ENCODE measurements at places on chromosomes 2 and 18. TPM values are rescaled to one million over a fixed set of nuclear protein-coding genes. Genes with fewer than 3 reads are reported as not detected.
A peak's percentile ranks its signal among the peaks of the same experiment; 100 is the strongest.

DNA sequence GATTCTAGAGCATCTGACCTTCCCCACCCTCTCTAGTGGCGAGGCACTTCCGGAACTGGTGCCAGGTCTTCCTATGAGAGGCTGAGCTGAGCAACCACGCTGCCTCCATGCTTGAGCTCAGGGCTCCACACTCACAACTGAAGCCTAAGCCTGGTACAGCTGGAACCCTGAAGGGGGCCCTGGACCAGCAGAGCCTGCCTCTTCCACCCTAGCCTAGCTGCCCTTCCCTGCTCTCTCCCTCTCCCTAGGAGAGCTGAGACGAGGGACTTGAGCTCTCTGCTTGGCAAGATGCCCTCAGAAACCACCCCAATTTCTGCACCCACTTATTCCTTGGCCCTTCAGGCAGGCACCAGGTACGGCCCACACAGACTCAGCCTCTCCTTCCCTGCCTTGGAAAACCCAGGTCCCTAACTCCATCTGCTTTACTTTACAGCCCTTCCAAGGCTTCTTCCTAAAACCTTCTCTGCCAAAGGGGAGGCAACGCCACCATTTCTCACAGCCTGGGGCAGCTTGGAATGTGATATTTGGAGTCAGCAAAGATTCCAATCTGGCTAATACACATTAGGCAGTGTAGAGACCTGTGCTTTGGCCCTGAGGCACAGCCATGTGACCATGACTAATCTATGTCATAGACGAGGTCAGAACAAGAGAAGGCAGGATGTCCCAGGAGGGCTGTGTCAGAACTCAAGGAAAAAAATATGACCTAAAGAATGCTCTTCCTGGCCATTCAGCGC is 18.8 kb downstream of the COX7A2L start:
- H3K27me3 ChIP-seq: no peaks in the 10 kb centered on the region
- H3K27ac ChIP-seq: no peak overlapping the region
- H3K4me3 ChIP-seq: no peak overlapping the region
- no peaks in the 10 kb centered on the region for H3K4me1 ChIP-seq
- DNase-seq: no peak

GRCh38 chr18:24762511-24762910 is 302.1 kb downstream of the HRH4 start:
- no peak for DNase-seq
- no peaks in the 10 kb centered on the region for H3K4me1 ChIP-seq
- no peaks in the 10 kb centered on the region for H3K36me3 ChIP-seq
- H3K27me3 ChIP-seq: no peaks in the 10 kb centered on the region

SLC5A7 gene
- not detected for total RNA-seq

DNA sequence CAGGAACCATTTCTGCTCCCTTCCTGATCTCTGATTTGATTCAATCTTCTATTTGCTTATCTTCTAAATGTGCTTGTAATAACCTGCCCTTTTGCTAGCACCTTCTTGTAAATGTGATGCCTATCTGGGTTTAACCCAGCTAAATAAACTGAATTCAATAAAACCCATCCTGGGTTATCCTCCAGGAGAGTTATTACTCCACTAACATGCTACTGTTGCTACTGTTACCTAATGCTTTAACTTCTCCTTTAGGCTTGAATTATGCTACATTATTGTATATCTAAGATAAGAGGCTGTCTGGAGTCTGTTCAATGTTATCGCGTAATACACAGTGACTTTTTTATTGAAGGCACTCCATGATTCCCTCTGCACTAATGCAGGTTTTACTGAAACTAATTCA is 206.5 kb upstream of the CTAGE1 start:
- DNase-seq: no peak
- no peaks in the 10 kb centered on the region for H3K4me1 ChIP-seq
- no peaks in the 10 kb centered on the region for H3K27me3 ChIP-seq
- no peak overlapping the region for H3K27ac ChIP-seq

DNA sequence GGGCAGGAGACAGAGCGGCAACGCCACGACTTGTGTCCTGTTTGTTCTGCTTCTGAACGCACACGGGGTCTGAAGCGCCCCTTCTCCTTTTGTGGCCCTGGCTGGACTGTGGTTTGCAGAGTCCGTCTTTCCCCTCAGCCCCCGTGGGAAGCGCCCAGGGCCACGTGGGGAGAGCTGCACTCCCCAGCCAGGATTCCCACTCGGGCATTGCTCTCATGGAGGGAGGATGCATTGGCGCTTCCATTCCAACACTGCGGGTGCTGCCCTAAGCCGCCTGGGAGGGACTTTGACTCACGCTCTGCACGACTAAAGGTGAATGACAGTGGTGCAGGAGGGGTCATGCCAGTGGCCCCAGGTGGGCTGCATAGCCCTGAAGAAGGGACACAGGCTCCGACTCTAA is 52.5 kb downstream of the TIMM21 start:
- no peak overlapping the region for H3K4me3 ChIP-seq
- DNase-seq: no peak
- H3K27me3 ChIP-seq: no peaks in the 10 kb centered on the region
- H3K36me3 ChIP-seq: no peaks in the 10 kb centered on the region

- no peaks in the 10 kb centered on the region for H3K36me3 ChIP-seq
- H3K4me1 ChIP-seq: peaks cover 8% of the 10 kb centered on the region
- no peak overlapping the region for H3K27ac ChIP-seq
- peaks cover 32% of the 10 kb centered on the region for H3K27me3 ChIP-seq
Measured at GRCh38 chr18:23619388-23619881, 33.1 kb upstream of the NPC1 start.

DNA sequence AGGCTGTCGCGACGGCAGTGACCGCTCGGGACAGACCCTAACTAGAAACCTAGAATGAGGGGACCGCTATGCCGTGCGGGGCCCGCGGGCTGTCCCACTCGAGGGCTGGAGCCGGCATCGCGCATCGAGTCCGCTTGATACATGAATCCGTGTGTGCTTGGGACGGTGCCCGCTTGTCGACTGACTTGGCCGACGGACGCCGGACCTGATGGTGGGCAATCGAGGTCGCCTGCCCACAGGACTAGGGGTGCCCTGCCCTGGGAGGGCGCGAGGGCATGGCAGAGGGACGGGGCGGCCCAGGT is 749 bp upstream of the PTMA start:
- peak; percentile 73 for DNase-seq
- peak overlapping the region; percentile 99 for H3K27ac ChIP-seq
- H3K4me1 ChIP-seq: peaks cover 30% of the 10 kb centered on the region
- peak overlapping the region; percentile 86 for H3K4me3 ChIP-seq
- peaks cover 15% of the 10 kb centered on the region for H3K36me3 ChIP-seq
- no peaks in the 10 kb centered on the region for H3K27me3 ChIP-seq

DNA sequence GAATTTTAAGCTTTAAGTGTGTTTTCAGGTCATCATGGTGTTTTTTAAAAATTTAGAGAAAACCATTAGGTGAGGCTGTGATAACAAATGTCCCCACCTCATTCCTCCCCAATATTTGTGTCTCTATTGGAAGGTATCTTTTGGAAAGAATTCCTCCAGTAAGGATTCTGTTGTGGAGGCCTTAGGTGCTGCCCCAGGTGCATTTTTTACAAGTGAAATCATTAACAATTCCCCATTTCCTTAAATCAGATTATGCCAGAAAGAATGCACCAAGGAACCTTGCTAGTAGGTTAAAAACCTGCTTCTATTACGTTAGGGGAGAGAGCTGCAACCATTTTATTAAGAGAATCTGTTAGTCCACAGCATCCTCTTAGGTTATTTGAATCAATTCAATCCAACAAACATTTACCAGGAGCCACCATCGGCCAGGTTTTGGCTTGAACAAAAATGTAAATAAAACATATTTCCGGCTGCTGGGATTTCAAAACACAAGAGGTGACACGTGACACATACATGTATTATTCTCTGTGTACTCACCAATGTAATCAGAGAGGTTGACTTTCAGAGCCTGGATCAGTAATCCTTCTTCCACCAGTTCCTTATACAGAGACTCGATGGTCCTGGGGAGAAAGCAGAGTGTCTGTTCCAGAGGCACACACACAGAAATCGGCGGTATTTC is 112.5 kb upstream of the ASB18 start:
- H3K36me3 ChIP-seq: no peaks in the 10 kb centered on the region
- no peaks in the 10 kb centered on the region for H3K4me1 ChIP-seq
- no peak for DNase-seq
- no peak overlapping the region for H3K27ac ChIP-seq
- H3K27me3 ChIP-seq: peaks cover 9% of the 10 kb centered on the region

DNA sequence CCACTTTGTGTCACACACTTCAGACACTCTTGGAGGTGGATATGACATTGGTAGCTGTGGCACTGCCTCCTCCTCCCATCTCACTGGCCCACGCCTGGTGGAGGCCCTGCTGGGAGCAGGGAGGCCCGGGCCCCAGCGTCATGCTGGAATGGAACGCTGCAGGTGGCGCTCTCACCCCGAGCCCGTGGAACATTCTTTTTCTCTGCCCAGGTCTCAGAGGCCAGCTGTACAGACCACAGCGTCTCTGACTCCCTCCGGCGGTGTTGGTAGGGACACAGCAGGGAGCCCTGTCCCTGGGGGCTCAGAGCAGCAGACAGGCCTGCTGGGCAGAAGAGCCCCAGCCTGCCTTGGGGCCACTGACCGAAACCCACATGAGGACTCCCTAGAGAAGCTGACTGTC is 218.1 kb downstream of the TWIST2 start:
- DNase-seq: no peak
- peaks cover 6% of the 10 kb centered on the region for H3K36me3 ChIP-seq
- H3K4me3 ChIP-seq: no peak overlapping the region

DNA sequence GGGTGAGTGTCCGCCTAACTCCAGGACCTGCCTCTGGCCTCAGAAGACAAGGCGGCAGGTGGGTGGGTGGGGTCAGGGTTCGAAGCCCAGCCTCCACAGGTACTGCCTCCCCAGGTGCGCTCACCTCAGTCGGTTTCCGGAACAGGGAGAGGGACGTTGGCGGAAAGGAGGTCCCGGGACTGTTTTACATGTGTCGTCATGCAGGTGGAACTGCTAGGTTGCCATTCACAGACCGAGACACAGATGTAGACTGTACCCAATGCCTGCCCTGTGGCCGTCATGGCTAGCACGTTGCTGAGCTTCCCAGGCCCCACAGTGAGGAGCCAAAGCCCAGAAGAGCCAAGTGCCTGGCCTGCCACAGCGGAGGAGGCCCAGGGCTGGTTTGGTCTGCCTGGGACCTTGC is 284.0 kb upstream of the HS6ST1 start:
- no peaks in the 10 kb centered on the region for H3K4me1 ChIP-seq
- H3K4me3 ChIP-seq: no peak overlapping the region
- H3K27ac ChIP-seq: no peak overlapping the region
- H3K36me3 ChIP-seq: no peaks in the 10 kb centered on the region

DNA sequence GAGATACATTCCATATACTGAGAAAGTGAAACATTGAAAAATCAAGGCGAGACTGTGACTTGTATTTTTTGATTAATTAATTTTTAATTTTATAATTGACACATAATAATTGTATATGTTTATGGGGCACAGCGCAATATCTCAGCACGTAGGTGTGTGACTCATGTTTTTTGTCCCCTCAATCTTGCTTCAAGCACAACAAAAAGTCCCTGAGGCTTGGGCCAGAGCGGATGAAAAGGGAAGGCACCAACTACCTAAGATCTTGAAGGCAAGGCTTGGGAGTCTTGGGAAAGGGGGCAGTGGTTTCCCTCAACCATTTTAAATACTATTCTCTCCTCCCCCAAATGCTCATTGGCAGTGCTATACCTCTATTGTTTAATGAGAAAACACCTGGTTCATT is 9.9 kb downstream of the SGPP2 start:
- DNase-seq: no peak
- no peaks in the 10 kb centered on the region for H3K36me3 ChIP-seq
- H3K27me3 ChIP-seq: no peaks in the 10 kb centered on the region
- no peaks in the 10 kb centered on the region for H3K4me1 ChIP-seq
- H3K27ac ChIP-seq: no peak overlapping the region

GRCh38 chr2:124740636-124741035 is 715.5 kb downstream of the CNTNAP5 start:
- no peaks in the 10 kb centered on the region for H3K27me3 ChIP-seq
- DNase-seq: no peak
- no peaks in the 10 kb centered on the region for H3K36me3 ChIP-seq
- H3K27ac ChIP-seq: no peak overlapping the region
- no peak overlapping the region for H3K4me3 ChIP-seq

WNT10A gene
- total RNA-seq: 1.5 TPM

C2orf15 gene
- 0.92 TPM for total RNA-seq

NIFK gene
- total RNA-seq: 169 TPM

DNA sequence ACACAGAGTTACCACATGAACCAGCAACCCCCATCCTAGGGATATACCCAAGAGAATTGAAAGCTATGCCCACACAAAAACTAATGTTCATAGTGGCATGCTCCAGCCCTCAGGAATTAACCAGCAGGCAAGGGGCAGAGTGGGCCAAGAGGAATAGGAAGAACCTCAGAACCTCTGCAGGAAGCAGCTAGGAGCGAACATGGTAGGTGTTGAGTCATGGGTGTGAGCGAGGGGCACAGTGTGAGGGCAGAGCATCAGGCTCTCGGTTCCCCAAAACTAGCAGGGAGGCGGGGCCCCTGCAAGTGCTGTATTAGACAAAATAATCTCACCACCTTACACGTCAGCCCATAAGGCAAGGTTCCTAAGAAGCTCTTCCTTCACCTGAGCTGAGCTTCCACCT is 5.6 kb upstream of the RUFY4 start:
- no peak overlapping the region for H3K4me3 ChIP-seq
- no peak for DNase-seq
- peaks cover 2% of the 10 kb centered on the region for H3K4me1 ChIP-seq
- peaks cover 2% of the 10 kb centered on the region for H3K27me3 ChIP-seq
- no peak overlapping the region for H3K27ac ChIP-seq
- H3K36me3 ChIP-seq: no peaks in the 10 kb centered on the region

- no peaks in the 10 kb centered on the region for H3K4me1 ChIP-seq
- no peak overlapping the region for H3K27ac ChIP-seq
- no peak for DNase-seq
- no peaks in the 10 kb centered on the region for H3K36me3 ChIP-seq
- no peaks in the 10 kb centered on the region for H3K27me3 ChIP-seq
Measured at GRCh38 chr2:167404627-167405284, 516.5 kb downstream of the XIRP2 start.

DNA sequence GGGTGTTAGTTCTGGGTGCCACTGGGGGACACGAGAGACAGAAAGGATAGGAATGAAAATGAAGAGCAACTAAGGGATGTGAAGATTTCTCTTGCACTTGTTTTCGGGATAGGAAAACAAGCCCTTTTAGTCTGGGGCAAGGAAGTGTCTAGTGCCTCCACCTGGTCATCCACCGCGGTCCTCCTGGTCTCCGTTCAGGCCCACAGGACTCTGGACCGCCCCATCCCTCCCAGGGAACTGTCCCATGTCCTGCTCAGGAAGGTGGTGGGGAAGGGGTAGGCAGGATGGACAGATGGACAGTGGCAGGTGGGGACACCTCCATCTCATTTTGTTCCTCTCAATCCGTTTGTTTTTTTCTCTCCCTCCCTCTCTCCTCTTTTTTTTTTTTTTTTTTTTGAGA is 45.9 kb downstream of the AGAP1 start:
- no peak for DNase-seq
- H3K4me1 ChIP-seq: no peaks in the 10 kb centered on the region
- H3K36me3 ChIP-seq: no peaks in the 10 kb centered on the region
- H3K27ac ChIP-seq: no peak overlapping the region

DNA sequence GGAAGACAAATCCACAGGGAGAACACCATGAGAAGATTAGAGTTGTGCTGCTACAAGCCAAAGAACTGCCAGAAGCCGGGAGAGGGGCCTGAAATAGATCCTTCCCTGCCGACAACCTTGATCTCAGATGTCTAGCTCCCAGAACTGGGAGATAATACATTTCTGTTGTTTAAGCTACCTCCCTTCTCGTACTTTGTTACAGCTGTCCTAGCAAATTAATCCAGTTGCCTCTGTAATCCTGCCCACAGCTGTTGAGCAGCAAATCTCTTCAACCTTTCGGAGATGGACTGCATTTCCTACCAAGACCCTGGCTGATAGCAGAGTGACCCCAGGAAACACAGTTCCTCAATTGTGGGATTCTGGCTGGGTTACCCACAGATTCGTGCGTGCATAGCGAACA is 2.6 kb upstream of the TBC1D8 start:
- no peaks in the 10 kb centered on the region for H3K36me3 ChIP-seq
- H3K4me1 ChIP-seq: peaks cover 26% of the 10 kb centered on the region
- no peak overlapping the region for H3K27ac ChIP-seq
- no peak overlapping the region for H3K4me3 ChIP-seq
- no peaks in the 10 kb centered on the region for H3K27me3 ChIP-seq
- DNase-seq: no peak
